ENCODE measurements at places on chromosomes 3 and 15.

- DNase-seq, result no peak
These were observed 50.1 kb upstream of the BCL6 start for GRCh38 chr3:187795207-187795960.

DNA sequence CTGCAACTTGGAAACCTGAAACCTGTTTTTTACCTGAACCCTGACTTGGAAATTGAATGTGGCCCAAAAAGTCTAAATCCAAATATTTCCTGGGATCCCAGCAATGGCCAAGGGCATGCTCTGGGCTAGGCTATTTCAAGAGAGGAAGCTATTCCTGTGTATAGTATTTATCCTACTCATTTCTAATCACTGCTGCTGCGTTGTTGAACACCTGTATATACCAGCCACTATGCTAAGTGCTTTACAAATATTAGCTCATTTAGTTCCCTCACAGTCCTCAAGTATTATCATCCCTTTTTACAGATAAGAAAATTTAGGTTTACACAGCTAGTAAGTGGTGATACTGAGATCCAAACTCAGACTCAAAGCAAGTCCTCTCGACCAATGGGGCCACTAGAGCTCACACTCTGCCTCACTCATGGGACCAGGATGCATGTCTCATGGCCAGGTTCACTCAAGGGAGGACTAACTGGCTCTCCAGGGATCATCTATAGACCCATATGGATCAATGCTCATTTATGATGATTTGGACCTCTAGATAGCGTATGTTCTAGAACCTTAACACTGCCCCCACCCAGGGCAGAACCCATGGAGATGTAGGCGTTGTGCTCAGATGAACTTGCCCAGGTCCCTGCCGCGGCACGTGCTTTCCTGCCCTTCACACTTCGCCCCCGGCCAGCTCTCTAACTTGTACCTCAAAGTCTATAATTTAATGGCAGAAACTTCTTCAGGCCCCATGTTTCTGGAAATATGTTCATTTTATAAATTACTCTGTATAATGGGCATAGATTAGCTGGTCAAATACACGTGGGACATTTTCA is 2.6 kb upstream of the CCR4 start:
- no peak for DNase-seq

DNA sequence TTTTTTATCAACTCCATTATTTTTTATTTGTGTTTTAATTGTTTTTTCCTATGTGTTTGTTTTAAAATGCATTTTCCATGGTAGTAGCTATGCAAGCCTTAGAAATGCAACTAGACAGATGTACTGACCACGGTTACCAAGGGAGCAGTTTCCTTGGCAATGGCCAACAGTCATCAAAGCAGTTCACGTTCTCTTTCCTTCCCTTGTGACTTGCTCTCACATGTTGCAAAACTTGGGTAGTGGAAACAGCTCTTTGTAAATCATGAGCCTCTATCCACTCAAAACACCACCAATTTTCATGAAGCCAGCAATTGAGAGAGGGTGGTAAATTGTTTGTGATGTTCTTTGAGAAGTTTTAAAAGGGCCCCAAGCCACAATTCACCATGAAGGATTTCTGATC is 499.4 kb upstream of the MDFIC2 start:
- peak; percentile 32 for DNase-seq

DNA sequence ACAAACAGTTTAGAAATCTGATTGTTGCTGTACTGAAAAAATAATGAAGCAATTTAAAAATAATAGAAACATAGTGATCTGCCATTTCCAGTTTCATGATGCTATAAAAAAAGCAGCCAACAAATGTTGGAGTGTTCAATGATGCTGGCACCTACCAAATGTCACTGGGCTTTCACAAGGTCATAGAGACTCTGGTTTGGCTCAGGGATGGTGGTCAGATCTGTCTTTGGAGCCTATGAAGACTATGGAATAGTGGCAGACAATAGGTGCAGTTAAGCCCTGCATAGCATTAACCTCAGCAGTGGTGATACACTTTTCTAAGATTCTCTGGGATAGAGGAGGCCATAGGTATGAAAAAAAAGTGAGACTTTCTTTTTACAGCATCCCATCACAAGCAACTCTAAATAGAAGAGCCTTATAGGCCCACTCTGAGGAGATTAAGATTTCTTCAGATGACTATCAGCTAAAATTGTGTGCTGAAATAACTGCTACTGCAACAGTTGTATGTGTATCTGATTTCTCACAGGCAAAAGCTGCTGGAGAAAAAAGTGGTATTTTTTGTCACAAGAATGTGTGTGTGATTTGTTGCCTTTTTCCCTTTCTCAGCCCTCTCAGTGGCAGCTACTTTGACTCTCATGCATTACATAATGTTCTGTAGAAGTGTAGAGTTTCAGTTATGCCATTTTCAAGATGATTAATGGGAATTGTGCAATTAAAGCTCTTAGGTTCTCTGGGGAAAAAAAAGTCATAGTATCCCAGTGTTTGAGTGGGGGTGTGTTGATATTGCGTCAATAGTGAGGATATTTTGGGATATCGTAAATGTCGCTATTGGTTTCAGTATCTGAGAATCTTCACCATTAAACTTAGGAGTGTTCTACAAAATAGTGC is 137.4 kb downstream of the MBNL1 start:
- DNase-seq, result peak; percentile 93

- DNase-seq, result no peak
These were observed 37.2 kb downstream of the DPH3 start for GRCh38 chr3:16227566-16227965.

GRCh38 chr3:132283916-132284405 is 33.2 kb upstream of the ACP3 start:
- DNase-seq, result no peak

GRCh38 chr3:66439666-66440344 is 61.0 kb downstream of the LRIG1 start:
- DNase-seq, result peak; percentile 12

GRCh38 chr3:55484191-55484689 is 2.9 kb downstream of the WNT5A start:
- DNase-seq, result no peak

- DNase-seq, result no peak
These were observed 94.5 kb downstream of the P3H2 start for GRCh38 chr3:190026154-190026553.

- no peak for DNase-seq
These were observed 146.8 kb downstream of the SMAD6 start for GRCh38 chr15:66848686-66849392.

DNA sequence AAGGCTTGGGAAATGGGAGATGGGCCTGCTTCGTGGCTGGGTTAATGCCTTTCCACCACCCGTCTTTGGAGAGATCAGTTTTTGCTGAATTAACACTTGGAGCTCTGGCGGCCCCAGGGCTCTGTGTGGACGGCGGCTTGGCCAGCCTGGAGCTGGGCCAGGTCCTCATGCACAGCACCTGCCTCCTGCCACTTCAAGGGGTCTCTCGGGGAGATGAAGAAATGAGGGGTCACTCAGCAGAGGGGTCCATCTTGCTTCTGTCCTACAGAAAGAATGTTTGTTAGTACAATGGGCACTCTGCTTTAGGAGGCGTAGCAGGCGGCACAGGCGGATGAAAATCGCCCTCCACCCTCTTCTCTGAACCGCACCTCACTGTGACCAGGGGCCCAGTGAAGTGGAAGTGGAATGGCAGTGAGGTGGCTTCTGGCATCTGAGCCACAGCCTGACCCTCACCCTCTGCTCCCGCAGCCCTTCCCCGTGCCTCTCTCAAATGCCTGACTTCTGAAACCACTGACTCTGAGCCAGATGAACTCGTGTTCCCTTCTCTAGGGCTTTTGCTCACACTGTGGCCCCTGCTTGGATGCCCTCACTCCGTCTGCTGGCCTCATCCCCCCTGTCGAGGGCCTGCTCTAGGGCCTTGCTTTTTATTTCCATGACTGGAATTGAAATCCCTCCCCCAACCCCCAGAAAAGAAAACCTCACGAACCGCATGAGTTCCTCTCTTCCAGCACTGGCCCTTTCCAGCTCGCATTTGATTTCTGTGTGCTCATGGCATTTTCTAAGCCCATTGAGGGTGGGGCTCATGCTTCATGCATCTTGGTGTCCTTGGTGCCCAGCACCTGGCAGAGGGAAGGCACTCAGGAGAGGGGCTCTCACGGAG is 42.2 kb downstream of the CHDH start:
- DNase-seq, result no peak

DNA sequence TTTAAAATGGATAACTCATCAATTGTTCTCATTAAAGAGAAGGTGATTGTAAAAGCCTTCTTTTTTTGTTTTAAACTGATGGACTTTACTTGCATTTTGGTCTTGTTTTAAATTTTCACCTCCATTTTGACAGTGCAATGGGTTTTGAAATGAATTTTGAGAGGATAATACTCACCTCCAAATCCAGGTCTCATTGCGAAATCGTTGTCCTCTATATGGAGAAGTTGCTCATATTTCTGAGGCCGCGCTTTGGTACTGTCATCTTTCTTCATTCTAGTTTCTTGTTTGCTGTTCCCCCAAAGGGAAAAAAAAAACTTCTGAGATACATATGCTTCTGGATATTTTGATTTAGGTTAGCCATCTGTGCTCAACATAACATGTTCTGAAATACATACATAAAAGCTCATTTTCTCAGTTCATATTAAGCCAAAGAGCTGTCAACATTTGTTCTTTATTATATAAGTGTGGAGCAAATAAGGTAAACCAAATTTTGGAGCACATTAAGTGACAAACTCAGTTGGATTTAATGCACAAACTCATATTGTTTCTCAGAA is 9.6 kb downstream of the GABRR3 start:
- no peak for DNase-seq

GRCh38 chr3:192570821-192571791 is 156.2 kb downstream of the FGF12 start:
- DNase-seq, result no peak

- no peak for DNase-seq
These were observed 77.4 kb downstream of the SNRK start for GRCh38 chr3:43363621-43364266.

GRCh38 chr15:93973287-93973686 is 258.1 kb upstream of the MCTP2 start:
- no peak for DNase-seq

GRCh38 chr15:68775671-68776476 is 44.8 kb downstream of the ANP32A start:
- peak; percentile 21 for DNase-seq

- DNase-seq, result no peak
These were observed 403.9 kb downstream of the IL5RA start for GRCh38 chr3:2706144-2706835.

DNA sequence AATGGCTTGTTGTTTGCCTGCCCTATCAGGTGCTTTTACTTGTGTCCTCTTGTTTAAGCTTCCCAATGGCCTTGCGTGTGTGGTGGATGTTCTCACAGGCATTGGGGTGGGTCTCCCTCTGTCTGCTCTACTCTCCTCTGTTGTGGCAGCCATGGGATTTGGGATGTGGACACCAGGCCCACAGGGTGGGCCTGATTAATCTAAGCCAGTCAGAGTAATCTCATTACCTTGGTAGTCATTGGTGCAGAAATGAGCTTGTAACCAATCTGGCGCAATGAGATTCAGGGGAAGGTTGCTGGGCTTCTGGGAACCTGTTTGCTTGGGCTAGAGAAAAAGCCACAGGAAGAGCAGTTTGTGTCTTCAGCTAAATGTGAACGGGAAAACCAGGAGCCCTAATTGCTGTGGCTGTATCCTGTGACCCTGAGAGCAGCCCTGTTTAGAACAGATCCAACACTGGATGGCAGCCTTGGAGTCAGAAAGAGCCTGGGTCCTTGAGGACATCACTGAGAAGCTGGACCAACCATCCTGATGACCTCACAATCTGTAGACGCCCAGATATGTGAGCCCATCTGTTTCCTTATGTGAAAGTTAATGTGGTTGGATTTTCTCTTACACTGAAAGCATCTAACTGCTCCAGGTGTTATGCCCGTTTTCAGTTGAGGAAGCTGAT is 157.3 kb upstream of the UBE2E1 start:
- DNase-seq, result no peak

- no peak for DNase-seq
These were observed 11.5 kb upstream of the PDIA5 start for GRCh38 chr3:123055352-123055751.

- no peak for DNase-seq
These were observed 85.9 kb upstream of the FNDC3B start for GRCh38 chr3:171953301-171954022.

- no peak for DNase-seq
These were observed 48.1 kb downstream of the PTPN9 start for GRCh38 chr15:75531041-75531450.
